Stimulated activated CD8-positive, alpha-beta memory T cell treated with anti-CD3 and anti-CD28 coated beads, Interleukin-7, amount 100 ng/mL, for 24 hours (primary cell): ENCODE measurements at places on chromosomes 11 and 22.

- no peak for DNase-seq
Observed at GRCh38 chr22:27100789-27101188, 443.4 kb downstream of the MIAT start.

DNA sequence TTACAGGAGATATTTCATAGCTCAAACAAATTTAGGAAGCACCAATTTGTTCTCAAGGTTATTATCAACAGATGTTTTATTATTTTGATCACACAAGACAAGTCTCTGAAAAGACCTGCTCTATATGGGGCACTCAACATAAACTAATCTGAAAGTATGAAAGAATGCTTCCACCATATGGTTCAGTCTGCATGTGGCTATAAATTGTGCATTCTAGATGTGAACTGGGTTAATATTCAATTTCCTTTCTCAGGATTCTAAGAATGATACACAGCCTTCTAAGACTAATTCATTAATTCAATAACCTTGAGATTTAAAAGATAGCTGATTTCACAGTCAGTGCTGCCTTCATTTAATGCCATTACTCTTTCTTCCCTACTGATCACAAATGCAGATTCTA lies 851.3 kb upstream of the CCDC90B start:
- no peak for DNase-seq

GRCh38 chr11:10494636-10495463 lies 39.8 kb downstream of the AMPD3 start:
- no peak for DNase-seq

GRCh38 chr11:102114032-102114431 lies 3.8 kb downstream of the YAP1 start:
- DNase-seq: no peak

GRCh38 chr22:27850000-27850521 lies 48.5 kb upstream of the MN1 start:
- DNase-seq: no peak

DNA sequence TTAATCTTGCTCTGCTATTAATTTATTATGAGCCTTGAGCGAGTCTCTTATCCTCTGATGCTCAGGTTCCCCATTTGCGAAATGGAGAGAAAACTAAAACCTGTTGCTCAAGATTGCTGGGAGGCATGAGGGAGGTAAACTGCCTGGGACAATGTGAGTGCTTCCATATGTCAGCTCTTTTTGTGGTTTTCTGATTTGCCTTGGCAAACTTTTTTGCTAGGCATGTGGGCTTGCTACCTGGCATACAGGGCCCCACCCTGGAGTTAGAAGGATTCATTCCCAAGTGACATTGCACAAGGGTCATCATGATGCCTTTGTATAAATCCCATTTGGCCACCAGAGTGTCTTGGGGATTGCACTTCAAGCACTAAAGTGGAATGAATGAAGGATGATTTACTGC lies 22.4 kb downstream of the TSPAN18 start:
- DNase-seq: no peak

DNA sequence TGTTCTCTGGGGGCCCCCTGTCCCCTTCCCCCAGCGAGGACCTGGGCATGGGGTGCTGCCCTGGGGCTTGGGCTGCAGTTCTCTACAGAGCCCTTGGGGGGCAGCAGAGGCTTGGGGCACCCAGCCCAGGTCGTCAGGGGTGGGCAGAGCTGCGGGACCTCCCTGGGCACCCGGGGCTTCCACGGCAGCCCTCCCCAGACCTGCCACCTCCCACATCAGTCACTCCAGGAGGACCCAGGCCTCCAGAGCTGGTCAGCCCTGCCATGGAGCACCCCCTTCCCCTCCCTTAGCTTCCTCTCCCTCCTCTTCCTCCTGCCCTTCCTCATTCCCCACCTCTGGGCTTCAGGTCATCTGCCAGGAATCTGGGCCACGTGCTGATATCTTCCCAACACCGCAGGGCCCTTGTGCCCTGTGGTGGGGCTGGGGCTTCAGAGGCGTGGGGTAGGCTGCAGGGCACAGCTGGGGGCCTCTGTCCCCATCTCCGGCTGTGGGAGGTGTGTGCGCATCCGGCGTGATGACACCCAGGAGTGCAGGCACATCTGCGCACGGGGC lies 5.8 kb downstream of the TSPAN4 start:
- no peak for DNase-seq

GRCh38 chr22:45783021-45783420 lies 111.4 kb downstream of the ATXN10 start:
- DNase-seq: no peak

GRCh38 chr11:2814751-2815150 lies 70.8 kb downstream of the CDKN1C start:
- DNase-seq: no peak

DNA sequence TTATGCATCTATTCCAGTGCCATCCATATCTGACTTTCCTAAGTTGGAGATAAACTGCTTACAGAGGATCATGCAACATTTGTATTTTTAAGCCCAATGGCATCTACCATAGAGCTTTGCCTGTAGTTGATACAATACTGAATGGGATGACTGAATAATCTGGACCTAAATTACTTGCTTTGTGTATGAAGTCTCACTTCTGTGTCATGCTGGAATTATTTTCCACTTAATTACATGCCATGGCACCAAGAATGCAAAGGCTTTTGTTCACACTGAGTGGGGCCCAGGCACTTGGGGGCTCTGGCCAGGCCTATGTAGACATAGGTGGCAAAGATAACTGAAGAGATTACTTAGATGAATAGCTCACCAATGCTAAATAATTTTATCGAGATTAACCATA lies 51.6 kb downstream of the OPCML start:
- DNase-seq: no peak

DNA sequence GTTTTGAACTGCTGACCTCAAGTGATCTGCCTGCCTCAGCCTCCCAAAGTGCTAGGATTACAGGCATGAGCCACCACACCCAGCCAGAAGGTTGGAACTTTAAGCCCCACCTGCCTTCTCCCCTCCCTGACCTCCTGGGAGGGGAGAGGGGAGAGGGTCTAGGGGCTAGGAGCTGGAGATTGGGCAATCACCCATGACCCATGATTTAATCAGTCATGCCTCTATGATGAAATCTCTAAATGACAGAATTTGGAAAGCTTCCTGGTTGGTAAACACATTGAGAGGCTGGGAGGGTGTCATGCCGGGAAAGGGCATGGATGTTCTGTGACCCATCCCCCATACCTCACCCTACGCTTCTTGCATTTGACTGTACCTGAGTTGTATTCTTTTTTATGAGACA lies 17.1 kb upstream of the TFIP11 start:
- DNase-seq: no peak

DNA sequence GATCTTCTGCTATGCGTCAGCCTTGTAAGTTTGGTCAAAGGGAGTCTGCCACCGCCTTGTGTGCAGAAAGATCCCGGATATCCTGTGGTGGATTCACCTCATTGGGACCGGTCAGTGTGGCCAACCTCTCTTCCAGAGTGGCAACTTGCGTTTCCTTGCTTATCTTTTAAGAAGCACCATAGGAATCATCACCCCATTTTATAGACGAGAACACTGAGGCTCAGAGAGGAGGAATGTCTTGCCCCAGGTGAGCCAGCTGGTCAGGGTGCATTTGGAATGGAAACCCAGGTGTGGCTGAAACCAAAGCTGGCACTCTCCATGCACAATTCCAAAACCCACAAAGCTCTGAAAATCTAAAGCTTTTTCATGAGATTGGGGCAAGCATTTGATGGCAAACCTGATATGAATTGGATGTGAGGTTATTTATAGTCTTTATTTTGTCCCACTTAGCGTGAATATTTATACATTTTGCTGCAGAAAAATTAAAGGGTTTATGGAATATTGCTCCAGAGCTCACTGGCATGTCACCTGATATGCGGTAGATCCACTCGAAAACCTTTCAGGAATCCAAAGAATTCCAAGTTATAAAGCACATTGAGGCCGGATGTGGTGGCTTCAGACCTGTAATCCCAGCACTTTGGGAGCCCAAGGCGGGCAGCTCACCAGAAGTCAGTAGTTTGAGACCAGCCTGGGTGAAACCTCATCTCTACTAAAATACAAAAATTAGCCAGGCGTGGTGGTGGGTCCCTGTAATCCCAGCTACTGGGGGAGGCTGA lies 12.1 kb upstream of the EIF3D start:
- no peak for DNase-seq

DNA sequence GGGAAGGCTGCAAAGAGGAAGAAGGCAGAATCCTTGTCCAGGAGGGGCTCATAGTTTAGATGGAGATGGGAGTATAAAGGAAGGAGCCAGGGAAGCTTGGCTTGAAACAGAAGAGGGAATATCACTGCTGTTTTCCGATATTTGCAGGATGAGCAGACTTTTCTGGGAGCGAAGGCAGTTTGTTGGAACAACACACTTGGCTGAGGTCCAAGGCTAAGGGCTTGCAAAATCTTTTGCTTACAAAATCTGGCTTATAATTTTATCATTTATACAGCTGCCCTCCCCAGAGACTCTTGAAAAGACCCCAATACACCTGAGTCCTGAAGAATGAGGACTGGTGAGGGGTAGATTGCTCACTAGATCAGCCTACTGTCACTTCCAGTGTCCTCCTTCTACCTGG lies 174.8 kb downstream of the NELL1 start:
- no peak for DNase-seq

DNA sequence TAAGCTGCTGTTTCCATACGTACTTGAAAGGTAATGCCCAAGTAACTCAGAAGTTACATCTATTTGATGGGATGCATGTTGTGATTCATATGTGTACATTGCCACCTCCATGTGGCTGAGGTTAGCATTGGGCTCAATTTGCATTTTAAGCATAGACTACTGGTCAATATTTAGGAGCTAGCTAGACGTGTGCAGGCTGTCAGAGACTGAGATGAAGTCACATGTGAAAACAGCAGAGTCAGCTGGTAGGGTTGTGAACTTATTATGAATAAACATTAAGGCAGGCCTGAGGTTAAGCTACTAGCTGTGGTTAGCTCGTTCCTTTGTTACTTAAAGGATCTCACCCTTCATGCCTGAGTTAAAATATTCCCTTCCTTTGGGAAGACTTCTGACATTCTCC lies 114.5 kb upstream of the MTNR1B start:
- DNase-seq: no peak

GRCh38 chr11:71194710-71195109 lies 57.7 kb downstream of the SHANK2 start:
- no peak for DNase-seq

- DNase-seq: no peak
Observed at GRCh38 chr22:35812600-35812999, 94.9 kb downstream of the APOL5 start.

GRCh38 chr11:132988411-132988810 lies 543.9 kb downstream of the OPCML start:
- no peak for DNase-seq

GRCh38 chr11:95968585-95968984 lies 44.7 kb upstream of the MTMR2 start:
- no peak for DNase-seq

DNA sequence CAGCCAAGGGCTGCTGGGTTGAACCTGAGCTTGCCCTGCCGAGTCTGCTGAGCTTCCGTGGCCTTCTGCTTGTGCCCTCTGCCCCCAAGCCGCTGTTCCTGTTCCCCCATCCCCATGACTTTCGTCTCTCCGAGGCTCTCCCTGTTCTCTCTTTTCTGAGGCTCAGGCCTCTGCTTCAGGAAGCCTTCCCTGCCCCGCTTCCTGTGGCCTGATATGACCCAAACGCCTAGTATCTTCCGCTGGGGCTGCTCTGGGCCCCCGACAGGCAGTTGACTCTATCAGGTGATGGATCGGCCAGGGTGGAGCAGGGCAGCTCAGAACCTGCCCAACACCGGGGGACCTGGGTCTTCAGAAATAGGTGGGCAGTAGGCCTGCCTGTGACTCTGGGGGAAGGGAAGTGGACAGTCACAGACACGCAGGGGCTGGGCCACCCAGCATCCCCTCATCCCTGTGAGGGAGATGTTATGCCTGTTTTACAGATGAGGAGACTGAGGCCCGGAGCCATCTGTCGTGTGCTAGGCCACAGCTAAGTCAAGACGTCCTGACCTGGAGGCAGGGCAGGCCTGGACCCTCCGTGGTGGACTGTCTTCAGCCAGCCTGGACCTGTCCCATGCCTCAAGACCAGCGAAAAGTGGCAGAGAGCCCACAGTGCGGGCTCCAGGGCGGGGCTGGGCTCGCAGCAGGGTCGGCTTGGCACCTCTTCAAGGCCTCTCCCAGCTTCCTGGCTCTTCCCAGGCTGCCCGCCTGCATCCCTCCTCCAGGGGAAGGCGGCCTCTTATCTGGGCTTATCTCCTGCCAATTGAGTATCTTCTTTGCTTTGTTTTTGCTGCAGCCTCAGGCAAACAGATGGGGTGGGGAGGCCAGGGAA lies 16.2 kb downstream of the BAD start:
- DNase-seq: no peak

- DNase-seq: no peak
Observed at GRCh38 chr11:21321072-21321471, 651.7 kb downstream of the NELL1 start.

DNA sequence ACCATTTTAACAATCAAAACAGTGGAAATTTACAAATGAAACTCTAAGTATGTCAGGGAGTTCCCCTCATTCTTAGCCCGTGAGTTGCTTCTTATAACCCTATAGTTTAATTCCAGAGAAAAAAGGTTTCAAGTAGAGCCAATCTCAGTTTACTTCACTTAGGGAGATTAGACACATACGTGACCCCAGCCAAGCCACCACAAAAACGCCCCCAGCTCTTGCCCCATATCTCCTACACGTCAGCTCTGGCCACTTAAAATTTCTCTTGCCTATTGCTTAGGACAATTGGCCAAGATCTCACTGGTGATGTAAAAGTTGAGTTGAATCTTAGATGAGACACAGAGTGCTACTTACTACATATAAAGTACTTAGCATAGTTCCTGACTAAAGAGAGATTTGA lies 166.4 kb downstream of the ETS1 start:
- DNase-seq: no peak

DNA sequence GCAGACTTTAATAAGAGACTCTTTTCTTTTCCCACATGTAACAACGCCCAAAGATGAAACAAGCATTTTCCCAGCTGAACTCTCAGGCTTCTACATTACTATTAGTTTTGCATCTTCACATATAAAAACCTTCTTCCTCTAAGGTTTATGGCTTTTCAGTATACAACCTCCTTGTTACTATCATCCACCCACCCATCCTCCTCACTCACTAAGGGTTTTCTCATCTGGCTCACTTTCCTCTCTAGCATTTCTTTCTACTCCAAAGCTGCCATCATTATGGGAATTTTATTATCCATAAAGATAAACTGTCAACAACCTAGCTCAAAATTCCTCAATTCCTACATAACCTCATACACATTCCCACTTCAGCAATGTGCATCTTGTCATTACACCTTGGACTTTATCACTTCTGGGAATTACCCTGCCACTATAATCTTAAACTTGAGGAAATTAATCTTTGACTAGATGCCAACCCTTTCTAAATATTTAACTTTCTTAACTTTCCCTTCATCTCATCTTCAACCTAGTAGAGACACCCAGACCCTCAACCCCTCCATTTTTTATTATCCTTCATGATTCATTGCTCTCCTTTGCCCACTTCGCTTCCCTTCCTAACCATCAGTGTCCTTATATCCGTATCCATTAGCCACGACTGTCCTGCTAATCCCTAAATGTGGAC lies 30.9 kb downstream of the MTMR2 start:
- DNase-seq: no peak

DNA sequence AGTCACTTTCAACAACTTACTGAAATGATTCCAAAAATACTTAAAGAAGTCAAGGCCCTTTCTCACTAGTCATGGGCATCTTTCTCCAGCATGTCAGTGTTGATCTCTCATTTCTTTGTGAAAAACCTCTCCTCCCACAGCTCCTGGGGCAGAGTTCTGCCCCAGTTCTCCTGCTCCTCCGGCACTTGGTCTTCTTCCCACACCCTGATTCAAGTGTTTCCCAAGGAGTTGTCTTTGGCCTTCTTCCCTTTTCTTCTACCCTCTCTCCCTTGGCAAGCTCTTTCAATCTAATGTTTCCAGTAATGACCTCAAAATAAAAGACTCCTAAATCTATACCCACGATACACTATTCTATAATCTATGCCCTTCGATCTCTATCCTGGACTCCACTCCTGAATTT lies 42.1 kb upstream of the CCDC34 start:
- no peak for DNase-seq
